ENCODE measurements at places on chromosomes 7 and 10.

DNA sequence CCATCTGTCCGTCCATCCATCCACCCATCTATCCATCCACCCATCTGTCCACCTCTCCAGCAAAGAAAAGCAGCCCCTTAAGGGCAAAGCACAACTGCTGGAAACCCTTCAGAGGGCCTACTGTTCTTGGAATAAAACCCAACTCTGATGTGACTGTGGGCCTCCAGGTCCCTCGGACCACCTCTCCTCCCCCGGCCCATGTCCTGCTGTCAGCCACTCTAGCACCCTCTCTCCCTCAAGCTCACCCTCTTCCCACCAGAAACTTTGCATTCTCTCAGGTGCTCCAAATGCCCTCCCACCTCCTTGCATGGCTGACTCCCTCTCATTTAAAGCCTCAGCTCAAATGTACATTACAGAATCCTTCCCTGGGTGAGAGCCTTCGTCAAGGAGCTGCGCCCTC is 110.3 kb downstream of the ARHGAP22 start:
- no peak for DNase-seq

DNA sequence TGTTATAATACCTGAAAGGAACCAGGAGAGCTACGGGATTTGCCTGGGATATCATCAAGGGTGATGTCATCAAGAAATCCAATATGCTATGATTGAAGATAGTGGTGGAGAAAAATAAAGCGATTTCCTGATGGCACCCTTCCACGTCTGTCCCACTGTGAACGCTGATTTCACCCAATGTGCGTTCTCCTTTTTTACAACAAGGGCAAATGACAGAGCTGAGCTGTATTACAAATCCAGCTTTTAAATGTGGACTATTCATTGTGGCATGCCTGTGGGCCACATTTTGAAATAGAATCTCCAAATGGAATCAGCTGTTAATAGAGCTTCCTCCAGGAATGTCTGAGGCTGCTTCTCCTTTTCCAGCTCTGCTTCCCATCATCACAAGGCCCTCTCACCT is 23.3 kb downstream of the SLC13A4 start:
- DNase-seq: no peak

DNA sequence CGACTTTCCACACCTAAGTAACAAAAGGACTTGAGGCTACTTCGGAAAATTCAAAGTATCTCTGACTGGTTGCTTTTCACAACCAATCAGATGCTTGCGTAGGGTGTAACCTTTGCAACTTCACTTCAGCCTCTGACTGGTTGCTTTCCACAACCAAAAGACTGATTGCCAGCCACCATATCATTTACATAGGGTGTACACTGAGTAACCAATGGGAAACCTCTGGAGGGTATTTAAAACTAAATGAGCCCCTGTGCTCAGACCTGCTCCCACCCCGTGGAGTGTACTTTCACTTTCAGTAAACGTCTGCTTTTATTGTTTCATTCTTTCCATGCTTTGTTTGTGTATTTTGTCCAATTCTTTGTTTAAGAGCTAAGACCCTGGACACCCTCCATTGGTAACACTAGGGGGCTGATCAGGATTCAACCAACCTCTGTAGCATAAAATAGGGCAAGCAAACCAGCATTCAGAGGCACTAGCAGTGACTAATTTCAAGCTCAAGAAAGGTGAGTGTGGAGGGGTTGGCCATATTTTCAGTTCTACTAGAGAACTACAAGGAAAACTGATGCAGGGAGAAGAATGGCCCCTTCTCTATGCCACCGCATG is 390.8 kb downstream of the POM121L12 start:
- DNase-seq: no peak

DNA sequence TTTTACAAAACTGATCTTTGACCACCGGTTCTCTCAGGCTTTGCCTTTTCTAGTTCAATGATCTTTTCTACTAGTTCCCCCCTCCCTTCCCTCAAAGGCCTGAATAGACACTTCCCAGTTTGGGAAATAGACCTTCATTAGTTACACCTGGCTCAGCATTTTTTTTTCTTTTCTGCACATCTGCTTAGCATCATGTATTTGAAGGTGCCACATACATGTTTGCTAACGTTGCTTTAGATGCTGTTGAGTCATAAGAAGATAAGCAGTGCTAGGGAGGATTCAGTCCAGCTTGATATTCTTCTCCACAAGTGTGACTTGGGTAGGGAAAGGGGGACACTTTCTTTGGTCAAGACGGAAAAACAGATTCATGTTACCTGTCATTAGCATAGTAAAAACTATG is 78.3 kb downstream of the BICC1 start:
- no peak for DNase-seq

GRCh38 chr7:66125052-66125694 is 10.5 kb downstream of the CRCP start:
- no peak for DNase-seq

GRCh38 chr10:114874827-114875411 is 53.3 kb downstream of the FHIP2A start:
- peak; percentile 45 for DNase-seq

DNA sequence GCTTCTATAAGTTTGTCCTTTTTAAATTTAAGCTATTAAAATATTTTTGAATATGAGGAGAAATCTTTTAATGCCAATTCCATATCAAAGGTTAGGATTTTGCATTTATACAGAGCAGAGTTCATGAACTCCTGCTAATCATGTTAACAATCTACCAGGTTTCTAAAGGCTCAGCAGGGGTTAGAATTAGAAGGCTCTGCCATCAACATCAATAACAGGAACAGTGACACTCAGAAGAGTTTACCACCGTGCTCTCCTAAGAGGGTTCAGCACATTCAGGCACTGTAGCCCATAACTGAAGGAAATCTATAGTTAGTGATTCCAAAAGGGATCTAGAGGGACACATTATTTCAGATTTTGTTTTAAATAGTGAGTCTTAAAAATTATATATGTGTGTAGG is 100.1 kb downstream of the HOXA1 start:
- no peak for DNase-seq

DNA sequence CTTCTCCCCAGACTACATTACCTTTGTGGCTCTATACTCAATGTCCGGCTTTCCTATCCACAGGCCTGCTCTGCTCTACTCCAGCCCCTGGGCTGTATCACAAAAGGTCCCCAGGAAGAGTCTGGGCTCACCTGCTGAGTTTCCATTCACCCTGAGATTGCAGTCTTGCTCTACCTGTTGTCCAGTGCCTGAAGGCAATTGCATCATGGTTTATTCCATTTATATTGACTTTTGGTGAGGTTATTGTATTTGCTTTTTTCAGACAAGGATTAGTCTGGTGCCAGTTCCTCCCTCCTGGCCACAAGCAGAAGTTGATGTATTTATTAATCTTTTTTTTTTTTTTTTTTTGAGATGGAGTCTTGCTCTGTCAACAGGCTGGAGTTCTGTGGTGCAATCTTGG is 273.1 kb downstream of the XPNPEP1 start:
- DNase-seq: no peak

DNA sequence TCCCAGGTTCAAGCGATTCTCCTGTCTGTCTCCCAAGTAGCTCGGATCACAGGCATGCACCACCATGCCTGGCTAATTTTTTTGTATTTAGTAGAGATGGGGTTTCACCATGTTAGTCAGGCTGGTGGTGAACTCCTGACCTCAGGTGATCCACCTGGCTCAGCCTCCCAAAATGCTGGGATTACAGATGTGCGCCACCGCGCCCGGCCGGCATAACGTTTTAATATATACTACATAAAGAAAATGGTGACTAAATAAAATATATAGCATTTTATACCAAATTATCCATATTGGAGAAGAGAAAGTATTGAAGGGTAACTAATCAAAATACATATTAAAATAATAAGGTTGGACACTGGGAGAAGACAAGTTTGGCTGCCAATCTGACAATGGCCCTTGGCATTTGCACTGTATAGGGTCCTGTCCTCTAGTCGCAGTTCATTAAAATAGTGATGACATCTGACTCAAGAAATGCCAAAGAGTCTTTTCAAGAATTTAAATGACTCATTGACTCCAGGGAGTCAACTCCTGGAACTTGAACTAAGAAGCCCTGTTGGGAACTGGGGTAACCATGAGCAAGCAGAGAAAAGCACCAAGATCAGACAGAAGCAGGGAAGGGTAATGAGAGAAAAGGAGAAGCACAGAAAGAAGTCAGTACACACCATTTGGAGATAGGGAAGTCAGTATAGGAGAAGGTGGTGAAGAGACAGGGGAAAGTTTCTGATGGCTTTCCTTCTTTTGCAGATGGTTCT is 91.1 kb downstream of the CH25H start:
- DNase-seq: peak; percentile 69
